Heart left ventricle (tissue), 16 donors: ENCODE measurements at places on chromosomes 2 and 18.

DNA sequence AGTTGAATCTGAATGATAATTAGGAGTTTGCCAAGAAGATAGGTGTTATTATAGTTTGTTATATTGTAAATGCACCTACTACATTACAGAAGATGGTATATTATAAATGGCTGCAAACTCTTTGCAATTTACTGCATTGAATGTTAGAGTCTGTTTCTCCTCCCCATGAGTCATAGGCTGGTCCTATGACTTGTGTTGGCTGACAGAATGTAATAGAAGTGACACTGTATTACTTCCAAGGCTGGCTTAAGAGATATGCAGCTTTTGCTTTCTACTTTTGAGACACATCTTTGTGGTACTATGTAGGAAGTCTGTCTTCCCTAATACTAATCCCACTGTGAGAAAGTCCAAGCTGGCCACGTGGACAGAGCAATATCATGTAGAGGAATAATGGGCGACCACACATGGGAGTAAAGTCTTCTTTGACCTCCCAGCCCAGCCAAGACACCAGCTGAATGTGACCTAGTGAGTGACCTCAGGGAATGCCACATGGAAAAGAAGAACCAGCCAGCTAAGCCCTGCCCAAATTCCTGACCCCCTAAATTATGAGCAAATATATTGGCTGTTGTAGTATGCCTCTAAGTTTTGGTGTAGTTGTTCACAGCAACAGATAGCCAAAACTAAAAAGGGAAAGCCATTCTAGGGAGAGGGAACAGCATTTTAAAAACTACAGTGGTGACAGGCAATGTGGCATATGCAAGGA, 6.8 kb upstream of the DDX1 start:
- no peak for DNase-seq

DNA sequence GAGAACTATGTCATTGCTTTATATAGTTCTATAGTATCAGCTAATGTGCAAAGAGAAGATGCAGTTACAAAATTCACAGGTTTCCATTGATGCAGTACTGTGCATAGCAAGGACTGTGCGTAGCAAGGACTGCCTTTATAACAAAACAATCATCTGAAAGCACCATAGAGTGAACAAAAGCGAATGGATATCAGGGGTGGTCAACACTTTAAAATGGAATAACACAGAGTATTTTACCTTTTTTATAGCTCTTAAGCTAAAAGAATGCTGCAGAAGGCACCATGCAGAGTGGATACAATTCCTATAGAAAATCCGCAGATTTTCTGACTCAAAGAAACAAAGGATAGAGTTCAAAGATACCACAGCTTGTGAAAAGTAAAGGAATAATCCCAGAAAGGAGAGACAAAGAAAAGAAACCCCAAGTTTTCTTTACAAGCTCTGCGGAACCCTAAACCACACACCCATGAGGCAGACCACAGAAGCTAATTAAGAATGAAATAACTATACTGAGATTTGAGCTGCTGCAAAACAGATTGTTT, 229.9 kb upstream of the DTNA start:
- DNase-seq: no peak

DNA sequence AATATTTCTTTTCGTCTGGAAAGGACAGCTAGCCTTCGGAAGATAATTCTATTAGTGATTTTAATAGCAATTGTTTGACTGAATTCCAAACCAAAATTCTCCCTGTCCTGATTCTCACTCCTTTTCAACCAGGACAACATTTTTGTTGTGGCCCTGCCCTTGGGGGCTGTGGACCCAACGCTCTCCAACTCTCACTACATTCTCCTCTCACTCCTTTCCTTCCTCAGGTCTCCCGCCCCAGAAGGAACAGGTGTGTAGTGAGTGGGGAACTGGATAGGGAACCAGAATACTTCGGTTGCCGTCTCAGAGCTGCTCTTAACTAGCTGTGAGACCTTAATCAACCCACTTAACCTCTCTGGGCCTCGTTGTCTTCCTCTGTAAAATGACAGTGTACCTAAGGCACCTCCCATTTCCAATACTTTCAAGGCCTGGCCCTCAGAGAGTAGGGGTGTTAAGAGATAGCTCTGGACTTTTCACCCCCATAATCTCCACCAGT, 638 bp upstream of the ADD2 start:
- DNase-seq: no peak

- no peak for DNase-seq
Observed at GRCh38 chr2:80889009-80889408, 584.5 kb upstream of the LRRTM1 start.

GRCh38 chr2:127594116-127594591, 51.8 kb upstream of the GPR17 start:
- DNase-seq: no peak

GRCh38 chr2:33268246-33268831, 208.1 kb upstream of the RASGRP3 start:
- no peak for DNase-seq

DNA sequence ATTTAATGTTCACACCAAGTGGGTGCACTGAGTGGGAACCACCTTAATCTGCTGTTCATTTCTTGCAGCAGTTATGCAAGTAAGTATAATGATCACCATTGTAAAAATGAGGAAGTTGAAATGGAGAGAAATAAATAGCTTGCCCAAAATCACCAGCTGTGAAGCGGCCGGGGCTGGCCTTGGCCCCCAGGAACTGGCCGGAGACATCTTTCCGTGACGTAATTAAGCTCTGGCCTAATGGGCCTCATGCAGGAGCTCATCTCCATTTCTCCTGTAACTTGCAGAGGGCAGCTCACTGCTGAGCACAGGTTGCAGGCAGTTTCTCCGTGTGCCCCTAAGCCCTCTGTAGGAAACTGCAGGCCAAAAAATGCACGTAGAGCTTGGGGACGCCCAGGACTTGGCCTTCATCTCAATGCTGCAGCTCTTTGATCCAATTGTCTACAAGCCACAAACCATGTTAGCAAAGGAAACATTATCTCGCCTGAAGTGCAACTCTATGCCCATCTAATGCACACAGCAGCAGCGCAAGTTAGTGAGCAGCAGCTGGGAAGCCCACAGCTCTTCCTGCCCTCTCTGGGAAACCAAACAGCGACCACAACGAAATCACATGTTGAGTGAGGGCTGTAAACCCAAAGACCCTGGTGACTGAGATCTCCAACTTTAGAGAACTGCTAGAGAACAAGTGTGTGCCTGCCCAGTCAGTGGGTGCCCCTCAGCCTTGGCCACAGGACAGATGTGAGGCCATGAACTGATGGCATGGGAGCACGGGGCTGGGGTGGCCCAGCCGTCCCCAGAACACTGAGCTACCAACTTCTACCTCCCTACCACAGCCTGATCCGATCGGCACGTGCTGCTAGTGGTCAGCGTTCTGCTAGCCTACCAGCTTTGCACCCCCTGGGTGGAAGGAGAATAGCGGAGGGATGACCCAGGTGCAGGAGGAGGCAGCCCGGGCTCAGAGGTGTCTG, 28.8 kb downstream of the APCDD1 start:
- DNase-seq: peak; percentile 71

DNA sequence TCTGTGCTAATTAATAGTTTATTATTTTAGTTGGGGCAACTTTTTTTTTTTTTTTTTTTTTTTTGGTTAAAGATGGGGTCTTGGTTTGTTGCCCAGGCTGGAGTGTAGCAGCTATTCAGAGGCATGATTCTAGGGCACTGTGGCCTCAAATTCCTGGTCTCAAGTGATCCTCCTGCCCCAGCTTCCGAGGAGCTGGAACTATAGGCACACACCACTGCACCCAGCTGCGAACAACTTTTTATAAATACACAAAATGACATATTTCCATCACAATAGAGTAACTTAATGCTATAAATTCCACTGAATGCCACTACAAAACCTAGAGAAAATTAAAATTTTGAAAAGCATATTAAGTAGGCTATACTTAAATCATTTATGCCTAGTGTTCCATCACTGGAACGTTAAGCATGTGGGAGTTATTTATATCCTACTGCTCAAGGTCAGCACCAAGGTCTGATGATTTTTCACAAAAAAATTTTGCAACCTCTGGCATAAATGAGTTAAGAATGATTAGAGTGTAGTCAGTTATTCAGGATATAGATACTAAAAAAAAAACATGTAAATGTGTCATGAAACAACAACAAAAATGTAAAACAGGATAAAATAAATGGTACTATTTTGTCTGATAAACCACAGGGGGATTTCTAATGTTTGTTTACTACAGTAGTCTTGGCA, 46.8 kb downstream of the GFPT1 start:
- DNase-seq: no peak

DNA sequence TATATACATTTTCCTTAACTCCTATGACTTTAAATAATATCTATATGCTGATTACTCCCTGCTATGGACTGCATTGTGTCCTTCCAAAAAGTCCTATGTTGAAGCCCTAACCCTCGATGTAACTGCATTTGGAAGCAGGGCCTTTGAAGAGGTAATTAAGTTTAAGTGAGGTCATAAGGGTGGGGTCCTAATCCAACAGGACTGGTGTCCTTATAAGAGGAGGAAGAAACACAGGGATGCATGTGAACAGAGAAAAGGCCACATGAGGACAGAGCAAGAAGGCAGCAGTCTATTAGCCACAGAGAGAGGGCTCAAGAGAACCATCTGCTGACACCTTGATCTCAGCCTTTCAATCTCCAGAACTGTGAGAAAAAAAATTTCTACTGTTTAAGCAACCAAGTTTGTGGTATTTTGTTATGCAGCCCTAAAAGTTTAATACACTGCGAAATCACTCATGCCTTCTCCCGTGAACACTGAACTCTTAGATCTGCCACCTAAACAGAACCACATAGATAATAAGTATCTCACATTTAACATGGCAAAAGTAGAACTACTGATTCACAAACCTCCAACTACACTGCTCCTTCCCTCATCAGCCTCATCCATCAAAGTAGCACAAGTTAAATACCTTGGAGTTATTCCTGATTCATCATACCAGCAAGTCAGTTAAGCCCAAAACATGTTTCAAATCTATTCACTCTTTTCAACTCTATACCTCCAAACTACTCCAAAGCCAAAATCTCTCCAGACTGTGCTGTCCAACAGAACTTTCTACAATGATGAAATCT, 65.4 kb downstream of the HIBCH start:
- no peak for DNase-seq

- DNase-seq: no peak
Observed at GRCh38 chr2:69766014-69766413, 24.1 kb downstream of the ANXA4 start.

DNA sequence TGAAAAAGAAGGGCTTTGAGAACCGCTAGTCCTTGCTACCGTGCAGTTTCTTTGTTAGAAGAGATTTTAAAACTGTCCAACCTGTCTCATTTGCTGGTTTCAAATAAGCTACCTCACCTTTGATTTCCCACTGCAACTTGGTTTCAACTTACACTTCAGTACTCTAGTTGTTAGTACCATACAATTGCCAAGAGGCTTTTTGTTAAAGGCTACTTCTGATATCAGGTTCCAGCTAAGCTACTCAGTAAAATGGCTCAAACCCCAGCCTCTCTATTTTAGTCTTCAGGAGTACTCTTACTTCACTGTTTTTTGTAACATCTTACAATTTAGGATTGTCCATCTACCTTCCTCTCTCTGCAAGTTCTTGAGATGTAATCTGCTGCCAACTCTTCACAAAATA, 91.6 kb downstream of the INO80D start:
- no peak for DNase-seq

GRCh38 chr2:201139836-201140604, 24.1 kb downstream of the CFLAR start:
- DNase-seq: no peak

DNA sequence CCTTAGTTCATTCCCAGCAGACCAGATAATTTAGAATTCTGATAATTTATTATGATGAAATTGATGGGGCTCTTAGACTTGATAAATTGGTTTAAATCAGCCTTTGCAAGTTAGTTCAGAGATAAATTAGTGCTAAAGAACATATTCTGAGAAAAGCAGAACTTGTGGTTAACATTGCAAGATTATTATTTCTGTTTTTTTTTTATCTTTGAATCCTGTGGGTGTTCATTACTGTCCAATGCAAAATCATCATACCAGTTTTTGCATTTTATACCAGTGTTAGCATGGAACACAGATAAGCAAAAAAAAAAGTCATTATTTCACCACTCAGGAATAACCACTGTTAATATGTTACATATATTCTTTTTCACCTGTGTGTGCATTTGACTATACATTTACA, 9.1 kb downstream of the SEPTIN2 start:
- no peak for DNase-seq

- no peak for DNase-seq
Observed at GRCh38 chr18:67520351-67520921, 3.9 kb upstream of the DSEL start.

- no peak for DNase-seq
Observed at GRCh38 chr2:128727914-128728313, 409.2 kb upstream of the HS6ST1 start.

DNA sequence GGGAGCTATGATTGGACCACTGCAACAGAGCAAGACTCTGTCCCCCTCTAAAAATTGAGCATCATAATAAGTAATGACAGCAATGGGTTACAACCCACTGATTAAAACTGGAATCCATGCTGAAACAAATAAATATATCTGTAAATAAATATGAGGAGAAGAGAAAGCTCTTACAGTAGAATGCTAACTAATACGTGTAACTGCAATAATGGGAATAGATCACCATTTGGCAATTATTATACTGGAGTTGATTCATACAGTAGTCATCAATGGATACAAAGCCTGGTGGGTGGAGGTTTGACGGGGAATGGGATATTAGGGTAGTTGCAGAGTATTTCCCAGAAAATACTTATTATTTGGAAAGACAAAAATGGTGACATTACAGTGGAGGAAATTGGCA, 6.1 kb upstream of the INO80B start:
- no peak for DNase-seq

DNA sequence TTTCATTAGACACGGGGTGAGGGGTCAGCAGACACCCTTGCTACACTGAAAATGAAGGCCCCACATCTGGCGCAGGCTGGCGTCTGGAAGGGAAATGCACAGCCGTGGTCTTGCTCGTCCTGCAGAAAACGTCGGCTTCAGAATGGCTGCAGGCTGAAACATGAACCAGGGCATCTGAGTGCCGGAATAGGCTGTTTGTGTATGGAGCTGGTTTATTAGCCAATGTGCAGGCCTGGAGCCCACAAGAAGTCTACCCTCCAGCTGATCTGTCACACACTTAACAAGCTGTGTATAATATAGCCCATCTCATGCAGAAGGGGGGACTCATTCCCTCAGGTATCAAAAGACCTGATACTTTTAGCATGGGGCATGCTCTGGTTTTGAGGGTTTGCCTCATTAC, 153.4 kb upstream of the SOX11 start:
- DNase-seq: no peak
